ENCODE measurements at places on chromosomes 1 and 21.

DNA sequence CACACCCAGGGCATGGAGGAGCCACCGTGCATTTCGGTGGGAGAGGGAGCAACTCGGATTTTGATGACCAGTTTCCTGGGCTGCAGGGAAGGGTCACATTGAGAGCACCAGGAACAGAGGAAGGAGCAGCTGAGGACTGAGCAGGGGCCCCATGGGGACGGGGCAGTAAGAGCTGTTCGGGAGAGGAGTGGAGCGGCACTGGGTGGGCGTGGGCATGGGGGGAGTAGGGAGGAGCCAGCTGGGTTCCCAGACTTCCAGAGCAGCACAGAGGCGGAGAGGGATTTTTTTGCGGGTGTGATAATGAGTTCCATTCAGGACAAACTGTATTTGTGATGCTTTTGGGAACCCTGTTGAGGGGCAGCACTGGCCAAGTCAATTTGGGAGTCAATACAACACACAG lies 17.4 kb upstream of the GPR153 start:
- DNase-seq = no peak

DNA sequence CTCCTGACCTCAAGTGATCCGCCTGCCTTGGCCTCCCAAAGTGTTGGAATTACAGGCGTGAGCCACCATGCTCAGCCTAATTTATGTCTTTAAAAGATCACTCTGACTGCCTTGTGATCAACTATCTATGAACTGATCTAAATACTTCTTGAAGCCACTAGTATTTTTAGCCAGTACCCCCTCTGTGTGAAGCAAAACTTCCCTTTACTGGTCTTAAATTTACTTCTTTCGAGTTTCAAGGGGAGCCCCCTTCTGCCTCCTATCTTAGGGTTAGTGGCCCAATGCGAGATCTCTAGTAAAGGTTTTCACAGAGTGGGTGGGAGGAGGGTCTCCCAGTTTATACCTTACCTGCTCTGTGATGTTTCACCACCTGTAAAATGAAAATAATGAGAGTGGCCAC lies 66.1 kb upstream of the RPL11 start:
- DNase-seq = no peak

DNA sequence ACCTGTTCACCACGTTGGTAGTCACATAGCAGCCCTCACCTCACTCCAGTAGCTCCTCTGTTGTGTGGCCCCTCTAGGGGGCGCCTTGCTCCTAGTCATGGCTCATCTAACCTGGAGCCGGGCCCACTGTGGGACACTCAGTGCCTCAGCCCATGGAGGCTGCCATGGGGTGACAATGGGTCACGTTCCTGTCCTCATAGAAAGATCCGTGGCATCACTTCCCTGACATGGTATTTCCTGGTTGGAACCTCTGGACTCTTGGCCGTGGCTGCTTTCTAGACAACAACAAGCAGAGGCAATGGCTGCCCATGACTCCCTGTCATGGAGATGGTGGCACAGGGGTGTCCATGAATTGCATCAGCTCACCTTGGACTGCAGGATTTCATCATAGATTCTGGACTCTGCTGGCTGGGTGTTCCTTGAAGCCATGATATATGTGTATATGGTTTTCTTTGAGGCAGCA lies 27.5 kb upstream of the SLAMF6 start:
- DNase-seq = no peak

DNA sequence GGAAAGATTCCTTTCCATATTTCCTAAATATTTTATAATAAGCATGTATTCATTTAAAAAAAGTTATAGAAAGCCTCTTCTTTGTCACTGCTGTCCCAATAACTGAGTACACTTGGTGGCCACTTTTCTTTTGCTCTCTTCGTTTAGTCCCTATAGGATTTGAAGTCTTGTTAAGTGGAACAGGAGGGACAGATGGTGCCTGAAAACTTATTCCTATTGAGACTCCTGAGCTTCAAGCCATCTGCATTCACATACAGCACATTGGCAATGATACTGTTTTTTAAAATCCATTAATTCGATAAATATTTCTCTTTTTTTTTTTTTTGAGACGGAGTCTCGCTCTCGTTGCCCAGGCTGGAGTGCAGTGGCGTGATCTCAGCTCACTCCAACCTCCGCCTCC lies 2.0 kb upstream of the ZBTB40 start:
- no peak for DNase-seq

DNA sequence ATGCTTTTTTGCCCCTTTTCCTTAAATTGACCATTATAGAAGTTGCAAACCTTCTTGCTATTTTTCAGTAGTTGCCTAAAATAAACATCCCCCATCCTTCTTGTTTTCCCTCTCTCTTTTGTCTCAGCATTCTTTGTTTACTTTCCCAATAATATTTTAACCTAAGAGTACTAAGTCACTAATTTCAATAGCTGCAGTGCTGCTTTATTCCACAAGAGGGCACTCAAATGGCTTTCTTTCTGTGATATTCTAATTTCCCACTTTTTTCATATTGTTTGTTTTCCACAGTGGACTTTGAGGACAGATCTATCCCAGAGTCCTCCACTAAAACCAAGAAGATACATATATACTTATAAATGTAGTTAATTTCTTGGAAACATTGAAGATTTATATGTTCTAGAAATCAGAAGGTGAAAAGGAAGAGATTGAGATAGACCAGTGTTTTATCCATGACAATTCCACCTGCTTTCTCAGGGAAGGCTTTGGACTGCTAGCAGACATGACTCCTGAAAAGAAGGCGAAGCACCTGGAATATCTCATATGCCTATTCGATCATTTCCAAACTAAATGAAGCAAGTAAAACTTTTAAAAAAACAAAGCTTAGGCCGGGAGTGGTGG lies 104.8 kb upstream of the GRIK1 start:
- DNase-seq = peak; percentile 6

GRCh38 chr1:84415396-84415795 lies 17.1 kb downstream of the DNASE2B start:
- DNase-seq = no peak

GRCh38 chr1:54120698-54121481 lies 31.9 kb downstream of the CDCP2 start:
- no peak for DNase-seq

DNA sequence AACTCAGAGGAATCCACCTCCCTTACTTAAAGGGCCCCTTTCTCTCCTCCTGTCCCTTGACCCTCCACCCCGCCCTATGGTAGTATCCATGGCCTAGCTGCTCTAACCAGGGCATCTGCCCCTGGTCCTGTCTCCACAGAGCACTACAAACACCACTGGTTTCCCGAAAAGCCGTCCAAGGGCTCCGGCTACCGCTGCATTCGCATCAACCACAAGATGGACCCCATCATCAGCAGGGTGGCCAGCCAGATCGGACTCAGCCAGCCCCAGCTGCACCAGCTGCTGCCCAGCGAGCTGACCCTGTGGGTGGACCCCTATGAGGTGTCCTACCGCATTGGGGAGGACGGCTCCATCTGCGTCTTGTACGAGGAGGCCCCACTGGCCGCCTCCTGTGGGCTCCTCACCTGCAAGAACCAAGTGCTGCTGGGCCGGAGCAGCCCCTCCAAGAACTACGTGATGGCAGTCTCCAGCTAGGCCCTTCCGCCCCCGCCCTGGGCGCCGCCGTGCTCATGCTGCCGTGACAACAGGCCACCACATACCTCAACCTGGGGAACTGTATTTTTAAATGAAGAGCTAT lies 1.7 kb downstream of the BTG2 start:
- DNase-seq = no peak

DNA sequence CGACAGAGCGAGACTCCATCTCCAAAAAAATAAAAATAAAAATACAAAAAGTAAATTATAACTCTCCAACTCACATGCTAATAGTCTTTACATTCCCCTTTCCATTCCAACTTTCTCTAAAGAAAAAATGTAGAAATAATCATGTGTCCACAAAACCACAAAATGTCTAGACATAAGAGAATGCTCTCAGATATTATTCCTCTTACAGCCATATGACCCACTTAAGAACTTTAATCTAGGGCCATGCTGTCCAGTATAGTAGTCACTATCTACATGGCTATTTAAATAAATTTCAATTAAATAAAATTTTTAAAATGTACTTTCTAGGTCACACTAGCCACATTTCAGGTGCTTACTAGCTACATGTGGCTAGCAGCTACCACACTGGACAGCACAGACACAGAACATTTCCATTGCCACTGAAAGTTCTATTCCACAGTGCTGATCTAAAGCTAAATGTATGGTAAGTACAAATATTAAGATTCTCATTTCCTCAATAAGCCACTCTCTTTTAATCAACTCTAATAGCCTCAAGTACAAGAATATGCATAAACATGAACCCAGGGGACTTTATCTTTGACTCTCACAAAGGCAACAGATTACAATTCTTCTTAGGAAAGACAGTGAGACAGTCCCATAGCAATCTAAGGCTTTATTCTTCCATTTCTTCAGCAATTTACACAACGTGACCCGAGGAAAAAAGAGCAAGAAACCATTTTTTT lies 138.6 kb downstream of the RERE start:
- DNase-seq = no peak
